CD4-positive, alpha-beta memory T cell (primary cell): ENCODE measurements at places on chromosomes 7 and 10. TPM values are rescaled to one million over a fixed set of nuclear protein-coding genes. Genes with fewer than 3 reads are reported as not detected.

GRCh38 chr10:68462536-68462935, 9.2 kb downstream of the DNA2 start:
- H3K4me1 ChIP-seq = no peaks in the 10 kb centered on the region
- H3K27me3 ChIP-seq = no peaks in the 10 kb centered on the region
- H3K36me3 ChIP-seq = no peaks in the 10 kb centered on the region
- no peak for DNase-seq

- H3K27ac ChIP-seq = no peak overlapping the region
- peak; percentile 17 for DNase-seq
- no peaks in the 10 kb centered on the region for H3K27me3 ChIP-seq
Observed at GRCh38 chr7:155000795-155001194, 2.1 kb downstream of the PAXIP1 start.

GRCh38 chr10:101856626-101857025, 13.0 kb upstream of the KCNIP2 start:
- no peak overlapping the region for H3K27ac ChIP-seq
- DNase-seq = no peak
- H3K4me1 ChIP-seq = peaks cover 7% of the 10 kb centered on the region
- H3K36me3 ChIP-seq = no peaks in the 10 kb centered on the region

- no peaks in the 10 kb centered on the region for H3K36me3 ChIP-seq
- no peak overlapping the region for H3K4me3 ChIP-seq
- H3K27ac ChIP-seq = no peak overlapping the region
- H3K4me1 ChIP-seq = no peaks in the 10 kb centered on the region
Observed at GRCh38 chr10:30219971-30220751, 128.9 kb downstream of the MTPAP start.

The PITRM1 gene
- total RNA-seq = 80.7 TPM

The CPN1 gene
- total RNA-seq = not detected

The TMEM236 gene
- 0.17 TPM for total RNA-seq

The GPR26 gene
- not detected for total RNA-seq

The SPDYE16 gene
- 0.73 TPM for total RNA-seq

The PON3 gene
- not detected for total RNA-seq
